ENCODE measurements at places on chromosomes 11 and 22.

GRCh38 chr11:86748296-86748695 lies 52.0 kb upstream of the PRSS23 start:
- DNase-seq = no peak

GRCh38 chr11:111047374-111047773 lies 198.2 kb upstream of the POU2AF2 start:
- DNase-seq = no peak

- DNase-seq = no peak
These were observed 245.0 kb upstream of the POU2AF2 start for GRCh38 chr11:111000400-111001080.

GRCh38 chr11:62149986-62150886 lies 26.4 kb downstream of the INCENP start:
- no peak for DNase-seq
